Activated CD4-positive, alpha-beta T cell treated with anti-CD3 and anti-CD28 coated beads for 36 hours (primary cell): ENCODE measurements at places on chromosomes 2 and 18.
A peak's percentile ranks its signal among the peaks of the same experiment; 100 is the strongest.

- no peak for DNase-seq
These were observed 287.8 kb upstream of the CCDC68 start for GRCh38 chr18:55247032-55247431.

DNA sequence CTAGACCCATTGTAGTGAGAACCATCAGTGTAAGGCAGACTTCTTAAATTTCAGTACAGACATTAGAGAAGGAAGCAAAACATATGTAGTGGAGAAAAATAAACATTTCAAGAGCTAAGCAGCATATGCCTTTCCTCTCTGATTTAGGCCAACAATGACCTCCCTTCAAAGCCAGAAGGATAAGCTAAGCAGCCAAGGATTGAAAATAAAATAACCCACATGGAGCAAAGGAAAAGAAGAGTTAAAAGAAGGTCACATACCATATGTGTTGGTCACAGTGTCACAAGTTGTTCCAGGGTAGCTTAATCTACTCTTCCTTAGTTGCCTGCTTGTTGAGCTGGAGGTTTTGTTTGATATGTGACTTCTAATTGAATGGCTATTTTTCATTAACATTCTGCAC lies 15.6 kb upstream of the LAMA1 start:
- no peak for DNase-seq

DNA sequence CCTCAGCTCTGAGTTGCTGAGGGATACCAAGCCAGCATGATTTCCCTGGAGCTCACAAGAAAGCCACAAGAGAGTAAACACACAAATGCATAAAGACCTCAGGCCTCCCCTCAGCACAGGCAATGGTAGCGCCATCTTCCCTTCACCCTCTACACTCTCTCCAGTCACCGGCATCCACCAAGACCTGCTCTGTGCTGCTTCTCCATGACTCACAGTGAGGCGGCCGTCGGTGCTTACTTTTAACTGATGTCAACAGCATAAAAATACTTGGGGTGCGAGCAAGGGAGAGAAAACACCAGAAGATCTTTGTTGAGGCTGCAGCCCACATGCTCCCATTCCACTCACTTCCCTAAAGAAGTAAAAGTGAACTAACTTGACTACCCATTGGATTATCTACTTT lies 46.7 kb downstream of the L3MBTL4 start:
- DNase-seq = no peak

DNA sequence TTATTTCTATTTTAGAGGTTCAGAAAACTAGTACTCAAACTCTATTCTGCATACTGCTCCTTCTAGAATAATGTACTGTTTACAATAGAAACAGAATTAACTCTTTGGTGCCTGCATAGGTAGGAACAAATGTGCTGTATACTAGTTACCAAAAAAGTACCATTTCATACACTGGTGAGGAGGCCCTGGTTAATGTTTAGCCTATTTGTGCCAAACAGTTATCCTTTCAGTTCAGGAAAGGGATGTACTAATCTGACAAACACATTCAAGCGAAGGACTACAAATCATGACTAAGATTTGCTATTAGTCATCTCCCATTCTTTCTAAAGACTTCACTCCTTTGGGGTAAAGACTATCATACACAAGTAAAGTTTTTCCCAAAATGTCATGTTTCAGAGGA lies 47.4 kb downstream of the EXOC6B start:
- DNase-seq = no peak

DNA sequence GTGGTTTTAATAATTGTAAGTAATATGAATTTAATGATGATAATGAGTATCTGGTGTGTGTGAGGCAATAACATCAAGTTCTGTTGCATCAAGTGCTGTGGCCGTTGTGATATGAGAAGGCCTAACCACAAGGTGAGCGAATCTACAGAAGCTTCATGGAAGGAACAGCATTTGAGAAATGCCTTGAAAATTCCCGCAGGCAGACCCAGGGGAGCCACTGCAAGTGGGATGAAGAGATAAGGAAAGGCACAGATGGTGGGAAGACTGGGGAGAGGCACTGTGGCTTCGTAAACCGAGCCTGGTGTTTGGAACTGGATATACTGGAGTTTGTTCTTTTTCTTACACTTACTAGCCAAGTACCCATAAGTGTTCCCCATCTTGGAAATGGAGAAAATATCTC lies 357.5 kb downstream of the PTPRM start:
- no peak for DNase-seq

DNA sequence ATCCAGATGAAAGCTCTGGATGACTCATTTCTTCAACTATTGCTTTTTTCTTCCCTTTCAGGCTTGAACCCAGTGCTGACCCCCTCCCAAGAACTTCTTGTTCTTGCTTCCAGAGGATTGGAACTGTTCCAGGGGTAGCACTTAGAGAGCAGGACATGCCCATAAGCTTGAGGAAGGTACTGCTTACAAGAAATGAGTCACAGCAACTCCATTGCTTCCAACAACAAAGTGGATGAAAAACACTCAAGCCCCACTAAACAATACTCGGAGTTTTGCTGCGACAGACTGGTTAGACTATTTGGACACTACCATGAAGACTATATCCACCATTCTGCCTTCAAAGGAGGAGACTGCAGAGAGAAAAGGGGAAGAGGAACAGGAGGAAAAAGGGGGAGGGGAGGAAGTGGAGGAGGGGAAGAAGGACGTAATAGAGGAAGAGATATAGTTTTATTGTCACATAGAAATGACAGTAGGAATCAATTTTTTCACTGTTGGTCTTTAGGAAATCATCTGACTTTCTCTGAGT lies 1.6 kb upstream of the EPC2 start:
- DNase-seq = no peak

- no peak for DNase-seq
These were observed 102.2 kb upstream of the CYP1B1 start for GRCh38 chr2:38178119-38178518.

DNA sequence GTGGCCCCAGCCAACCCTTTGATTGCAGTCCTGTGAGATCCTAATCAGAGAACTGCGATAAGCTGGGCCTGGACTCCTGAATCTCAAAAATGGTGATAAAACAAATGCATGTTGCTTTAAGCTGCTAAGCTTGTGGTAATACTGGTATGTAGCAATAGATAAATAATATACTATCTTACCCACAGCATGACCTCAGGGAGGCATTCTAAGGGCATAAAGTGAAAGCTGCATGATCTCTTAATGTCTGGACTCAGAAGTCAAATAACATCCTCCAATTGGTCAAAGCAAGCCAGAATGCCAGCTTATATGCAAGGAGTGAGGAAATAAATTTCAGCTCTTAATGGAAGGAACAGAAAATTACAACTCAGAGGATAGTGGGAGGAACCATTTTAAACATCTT lies 246.1 kb downstream of the FSIP2 start:
- DNase-seq = no peak

DNA sequence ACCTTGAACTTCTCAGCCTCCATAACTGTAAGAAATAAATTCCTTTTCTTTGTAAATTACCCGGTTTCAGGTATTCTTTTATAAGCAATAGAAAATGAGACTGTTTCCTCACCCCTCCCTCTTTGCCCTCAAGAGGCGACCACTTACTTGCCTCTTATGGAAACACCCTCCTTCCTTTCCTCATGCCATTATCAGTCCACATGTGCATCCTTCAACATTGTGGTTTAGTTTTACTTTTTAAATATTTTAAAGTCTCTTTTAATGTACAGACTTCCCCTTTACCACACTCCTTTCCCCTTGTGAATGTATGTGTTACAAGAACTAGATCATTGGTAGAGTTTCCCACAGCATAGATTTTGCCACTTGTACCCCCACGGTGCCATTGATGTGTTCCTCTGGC lies 202.4 kb upstream of the SIX2 start:
- no peak for DNase-seq

DNA sequence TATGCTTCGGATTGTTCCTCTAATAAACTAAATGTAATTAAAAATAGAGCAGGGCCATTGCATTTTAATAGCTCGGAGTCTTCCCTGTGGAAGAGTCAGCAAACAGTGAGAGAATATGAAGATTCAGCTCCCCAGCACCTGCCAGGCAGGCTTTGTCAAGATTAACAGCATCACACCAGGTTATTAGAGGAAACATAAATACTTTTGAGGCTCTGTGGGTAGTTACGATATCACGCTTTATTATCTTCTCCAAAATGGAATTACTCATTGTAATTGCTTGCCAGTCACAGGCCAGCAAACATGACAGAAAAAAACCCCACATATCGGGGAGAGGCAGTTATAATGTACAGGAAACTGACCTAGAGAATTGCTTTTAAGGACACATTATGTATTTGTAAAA lies 303.9 kb downstream of the CPS1 start:
- DNase-seq = no peak

DNA sequence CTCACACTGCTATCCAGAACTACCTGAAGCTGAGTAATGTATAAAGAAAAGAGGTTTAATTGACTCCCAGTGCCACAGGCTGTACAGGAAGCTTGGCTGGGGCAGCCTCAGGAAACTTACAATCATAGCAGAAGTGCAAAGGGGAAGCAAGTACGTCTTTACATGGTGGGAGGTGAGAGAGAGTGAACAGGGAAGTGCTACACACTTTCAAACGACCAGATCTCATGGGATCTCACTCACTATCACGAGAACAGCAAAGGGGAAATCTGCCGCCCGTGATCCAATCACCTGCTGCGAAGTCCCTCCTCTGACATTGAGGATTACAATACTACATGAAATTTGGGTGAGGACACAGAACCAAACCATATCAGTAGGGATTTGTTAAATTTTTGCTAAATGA lies 150.4 kb upstream of the NXPH2 start:
- no peak for DNase-seq

- DNase-seq = peak; percentile 37
These were observed 224.4 kb upstream of the APCDD1 start for GRCh38 chr18:10230072-10230471.

- no peak for DNase-seq
These were observed 224.1 kb downstream of the SH3RF3 start for GRCh38 chr2:109352898-109353689.

GRCh38 chr2:236794176-236794957 lies 224.7 kb downstream of the ACKR3 start:
- no peak for DNase-seq

DNA sequence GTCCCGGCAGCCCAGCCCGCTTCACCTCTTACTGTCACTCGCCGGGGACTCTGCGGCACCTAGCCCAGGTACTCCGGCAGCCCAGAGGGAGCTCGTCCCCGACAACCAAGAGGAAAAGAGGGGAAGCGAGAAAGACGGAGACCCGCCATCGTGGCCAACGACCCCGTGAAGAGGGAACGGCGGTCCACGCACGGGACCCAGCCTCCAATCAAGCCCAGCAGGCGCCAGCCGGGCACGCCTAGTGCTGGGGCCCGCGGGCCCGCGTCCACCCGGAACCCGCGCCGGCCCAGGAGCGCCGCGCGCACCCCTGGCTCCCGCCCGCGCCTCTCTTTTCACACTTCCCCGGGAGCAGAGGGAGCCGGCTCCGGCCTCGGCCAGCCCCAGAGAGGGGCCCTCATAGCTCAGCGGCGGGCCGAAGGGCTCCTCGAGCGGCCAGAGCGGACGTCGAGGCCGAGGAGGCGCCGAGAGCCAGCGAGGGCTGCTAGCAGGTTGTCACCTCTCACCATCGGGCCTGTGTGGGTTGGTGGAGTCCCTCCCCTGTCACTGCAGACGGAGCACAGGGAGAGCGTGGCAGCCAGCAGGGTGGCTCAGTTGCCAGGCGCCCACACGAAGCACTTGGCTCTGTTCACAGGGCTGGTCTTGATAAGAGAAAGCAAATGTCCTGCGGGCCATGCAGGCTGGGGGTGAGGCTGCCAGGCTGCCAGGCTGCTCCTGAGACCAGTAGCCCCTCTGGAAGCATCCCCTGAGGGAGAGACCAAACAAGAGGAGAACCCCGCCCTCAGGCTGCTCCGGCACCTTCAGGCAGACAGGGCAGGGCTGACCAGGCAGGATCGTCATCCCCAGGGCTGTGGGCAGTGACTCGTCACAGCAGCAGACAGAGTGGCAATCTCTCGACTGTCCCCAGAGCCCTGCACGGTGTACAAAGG lies 36.9 kb upstream of the KLF11 start:
- peak; percentile 27 for DNase-seq

DNA sequence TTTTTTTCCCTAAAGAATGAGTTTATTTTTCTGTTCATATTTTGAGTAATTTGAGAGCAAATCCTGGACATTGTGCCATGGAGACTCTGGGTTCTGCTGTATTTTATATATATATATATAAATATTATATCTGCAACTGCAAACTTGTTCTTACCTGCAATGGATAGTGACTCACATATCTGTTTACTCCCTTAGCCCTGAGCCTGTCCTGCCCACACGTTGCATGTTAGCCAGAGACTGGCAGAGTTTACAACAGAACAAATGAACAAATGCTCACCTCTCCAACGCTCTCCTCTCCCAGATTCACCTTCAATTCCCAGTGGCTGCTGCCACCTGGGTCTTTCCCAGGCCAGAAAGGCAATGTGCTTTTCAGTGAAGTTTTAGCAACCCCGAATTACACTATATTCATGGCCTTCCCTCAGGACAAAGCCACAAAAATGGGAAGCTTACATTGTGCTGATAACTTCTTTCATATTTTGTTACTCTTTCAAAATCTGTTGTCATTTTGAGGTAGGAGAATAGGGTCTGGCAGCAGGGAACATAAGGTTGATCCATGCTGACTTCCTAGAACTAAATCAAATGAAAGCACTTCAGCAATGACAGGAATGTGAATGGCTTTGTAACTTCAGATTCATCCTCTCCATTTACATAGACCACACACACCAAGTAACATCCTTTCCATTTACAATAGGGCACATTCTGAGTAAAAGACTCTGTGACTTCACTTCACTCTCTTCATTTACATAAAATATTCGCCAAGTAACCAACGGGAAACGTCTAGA lies 105.4 kb upstream of the FAM110C start:
- DNase-seq = no peak

DNA sequence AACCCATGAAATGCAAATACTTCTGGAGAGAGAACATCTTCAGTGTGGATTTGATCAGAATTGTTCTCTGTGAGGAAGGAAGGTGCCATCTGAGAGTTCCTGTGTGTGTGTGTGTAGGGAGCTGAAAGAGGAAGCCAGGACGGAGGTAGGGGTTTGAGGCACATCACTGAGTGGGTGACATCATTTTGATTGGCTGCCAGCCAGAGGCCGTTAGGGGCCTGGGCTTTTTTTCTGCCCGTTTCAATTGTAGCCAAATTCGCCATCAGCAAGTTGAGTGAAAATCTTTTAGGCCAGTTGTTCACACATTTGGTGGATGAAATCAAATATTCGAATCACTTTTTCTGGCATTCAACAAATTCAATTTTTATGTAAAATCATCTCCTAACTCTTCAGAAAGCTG lies 48.9 kb downstream of the TSN start:
- DNase-seq = no peak

DNA sequence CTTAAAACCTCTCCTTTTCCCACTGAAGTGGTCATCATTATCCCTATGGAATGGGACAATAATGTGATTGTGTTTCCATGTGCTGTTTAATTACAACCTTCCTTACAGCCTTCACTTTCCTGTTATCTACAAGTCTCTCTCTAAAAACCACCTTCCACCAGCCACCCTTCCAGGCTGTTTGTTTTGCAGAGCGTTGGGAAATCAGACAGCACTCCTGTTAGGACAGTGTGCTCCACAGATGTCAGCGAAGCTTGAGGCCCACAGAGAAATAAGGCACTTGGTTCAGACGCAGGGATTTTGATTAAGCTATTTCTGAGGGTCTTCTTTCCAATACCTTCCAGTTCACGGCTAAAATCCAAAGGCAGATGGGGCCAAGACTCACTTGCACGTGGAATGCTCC lies 32.3 kb upstream of the ASPRV1 start:
- no peak for DNase-seq

- DNase-seq = peak; percentile 56
These were observed 32.8 kb downstream of the LPIN2 start for GRCh38 chr18:2979871-2980790.

- no peak for DNase-seq
These were observed 59.7 kb downstream of the EXOC6B start for GRCh38 chr2:72765997-72766609.

- DNase-seq = no peak
These were observed 95.8 kb upstream of the SMAD2 start for GRCh38 chr18:48026216-48026615.
